ENCODE measurements at places on chromosomes 7 and 10. TPM values are rescaled to one million over a fixed set of nuclear protein-coding genes. Genes with fewer than 3 reads are reported as not detected.

DNA sequence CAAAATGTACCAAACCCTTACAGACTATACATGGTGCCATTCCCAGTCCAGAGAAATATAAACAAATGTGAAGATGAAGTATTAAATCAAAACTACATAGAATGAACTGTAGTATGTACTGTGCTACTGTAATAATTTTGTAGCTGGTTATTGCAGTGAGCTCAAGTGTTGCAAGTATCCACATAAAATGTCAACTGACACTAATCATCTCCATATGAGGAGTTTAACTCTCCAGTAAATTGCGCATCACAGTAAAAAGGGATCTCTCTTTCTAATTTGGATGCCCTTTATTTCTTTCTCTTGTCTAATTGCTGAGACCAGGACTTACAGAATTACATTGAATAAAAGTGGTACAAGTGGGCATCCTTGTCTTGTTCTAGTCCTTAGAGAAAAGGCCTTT is 165.5 kb downstream of the CPED1 start:
- no peak for DNase-seq

Gene RFC2
- 16.6 TPM for total RNA-seq

Gene NKX1-2
- not detected for total RNA-seq

DNA sequence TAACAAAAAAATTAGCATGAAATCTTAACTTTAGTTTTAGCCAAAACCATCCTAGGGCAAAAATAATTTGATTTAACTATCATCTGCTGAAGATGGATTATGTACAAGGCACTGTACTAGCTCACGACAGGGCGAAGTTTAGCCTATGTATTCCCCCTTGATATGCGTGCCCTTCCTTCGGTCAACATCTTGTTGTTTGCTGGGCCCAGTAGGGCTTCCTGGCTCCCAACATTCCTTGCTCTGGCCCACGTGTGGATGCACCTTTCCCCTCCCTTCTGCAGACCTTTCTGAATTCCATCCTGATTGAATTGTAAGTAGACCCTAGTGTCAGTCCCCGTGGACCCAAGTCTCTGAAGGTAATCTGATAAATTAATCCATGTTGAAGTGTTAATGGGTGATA is 212.0 kb downstream of the RELN start:
- DNase-seq, result no peak

DNA sequence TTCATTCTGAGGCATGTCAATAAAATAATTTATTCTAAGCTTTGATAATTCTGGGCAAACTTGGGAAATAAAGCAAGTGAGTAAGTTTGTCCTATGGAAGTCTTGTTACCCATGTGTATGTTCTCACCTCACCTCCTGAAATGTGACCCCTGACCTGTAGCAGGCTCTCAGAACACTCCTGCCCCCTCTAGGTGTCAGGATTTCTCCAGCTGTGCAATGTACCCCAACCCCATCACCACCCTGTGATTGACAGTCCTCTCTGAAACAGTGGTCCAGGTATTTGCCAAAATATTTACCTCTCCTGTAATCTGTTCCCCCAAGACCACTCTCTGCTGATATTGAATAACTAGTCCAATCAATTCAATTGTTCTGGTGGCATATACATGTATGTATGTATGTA is 122.6 kb upstream of the PTER start:
- DNase-seq, result no peak

Measured in HFFc6 (cell line).